Lower lobe of right lung (tissue), 2 donors: ENCODE measurements at places on chromosomes 12 and 14.

GRCh38 chr14:41950428-41951151, 343.9 kb downstream of the LRFN5 start:
- DNase-seq, result no peak

GRCh38 chr14:81301371-81301770, 80.6 kb upstream of the GTF2A1 start:
- no peak for DNase-seq

GRCh38 chr12:46944088-46944487, 118.3 kb upstream of the SLC38A4 start:
- no peak for DNase-seq

GRCh38 chr14:76375484-76375883, 453 bp upstream of the ESRRB start:
- DNase-seq, result no peak

- DNase-seq, result no peak
These were observed 13.3 kb downstream of the SART3 start for GRCh38 chr12:108547686-108548085.

- DNase-seq, result peak; percentile 15
These were observed 73.2 kb downstream of the TSPAN11 start for GRCh38 chr12:30999723-31000122.

- DNase-seq, result no peak
These were observed 155.7 kb downstream of the GALC start for GRCh38 chr14:87837296-87837695.

DNA sequence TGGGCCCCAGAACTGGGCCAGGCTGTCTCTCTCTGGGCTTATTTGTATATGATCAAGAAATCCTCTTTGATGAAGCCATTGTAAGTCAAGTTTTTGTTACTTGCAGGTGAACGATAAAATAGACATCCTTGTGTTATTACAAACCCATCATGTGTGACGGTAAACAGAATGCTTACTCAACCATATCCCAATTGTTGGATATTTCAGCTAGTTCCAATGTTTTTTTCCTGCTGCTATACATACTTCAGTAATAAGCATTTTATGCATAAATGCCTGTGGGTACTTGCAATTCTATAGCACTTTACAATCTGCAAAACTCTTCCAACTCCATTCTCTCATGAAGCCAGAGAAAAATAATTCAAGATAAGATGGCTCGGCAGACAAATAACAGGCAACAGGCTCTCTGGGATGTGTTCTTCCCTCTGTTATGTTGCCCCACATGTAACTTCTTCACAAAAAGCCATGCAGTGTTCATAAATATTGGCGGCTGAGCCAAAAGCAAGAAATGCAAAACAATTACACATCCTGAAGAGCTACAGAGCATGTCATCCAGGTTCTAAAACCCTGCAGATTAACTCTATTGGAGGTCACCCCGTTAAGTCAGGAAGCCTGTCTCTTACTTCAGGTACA, 69.5 kb downstream of the CLMN start:
- no peak for DNase-seq

- DNase-seq, result no peak
These were observed 27.5 kb upstream of the MDM1 start for GRCh38 chr12:68359674-68360073.

GRCh38 chr12:60137513-60137912, 541.7 kb downstream of the SLC16A7 start:
- no peak for DNase-seq

GRCh38 chr12:47190271-47190750, 110.6 kb upstream of the AMIGO2 start:
- DNase-seq, result no peak

GRCh38 chr12:64538121-64538520, 72.2 kb upstream of the RASSF3 start:
- no peak for DNase-seq

- DNase-seq, result no peak
These were observed 16.8 kb downstream of the FOXN4 start for GRCh38 chr12:109292342-109292711.

DNA sequence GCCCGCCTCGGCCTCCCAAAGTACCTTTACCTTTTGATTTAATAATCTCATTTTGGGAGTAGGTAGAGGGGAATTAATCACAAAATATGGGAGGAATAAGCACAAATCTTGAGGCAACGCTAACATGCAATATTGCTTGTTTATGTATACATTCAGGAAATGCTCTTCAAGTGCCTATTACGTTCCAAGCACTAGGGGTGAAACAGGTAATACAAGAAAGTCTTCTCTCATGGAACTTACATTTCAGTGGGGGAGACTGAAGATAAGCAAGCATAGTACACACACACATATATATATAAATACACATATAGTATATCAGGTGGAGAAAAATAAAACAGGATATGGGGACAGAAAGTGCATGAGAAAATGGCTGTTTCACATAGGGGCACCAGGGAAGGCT, 19.0 kb upstream of the ERC1 start:
- DNase-seq, result no peak

GRCh38 chr14:41570415-41571155, 36.1 kb upstream of the LRFN5 start:
- DNase-seq, result no peak

- peak; percentile 80 for DNase-seq
These were observed at the start of gene HVCN1 for GRCh38 chr12:110688446-110689280. Gene HVCN1 (minus strand): TSS chr12:110689115. CDS start chr12:110683245, 5,870 bp downstream.

- no peak for DNase-seq
These were observed at the start of gene KRT4 for GRCh38 chr12:52813885-52814709. Gene KRT4 (minus strand): TSS chr12:52814116. CDS start chr12:52814058, 58 bp downstream.

DNA sequence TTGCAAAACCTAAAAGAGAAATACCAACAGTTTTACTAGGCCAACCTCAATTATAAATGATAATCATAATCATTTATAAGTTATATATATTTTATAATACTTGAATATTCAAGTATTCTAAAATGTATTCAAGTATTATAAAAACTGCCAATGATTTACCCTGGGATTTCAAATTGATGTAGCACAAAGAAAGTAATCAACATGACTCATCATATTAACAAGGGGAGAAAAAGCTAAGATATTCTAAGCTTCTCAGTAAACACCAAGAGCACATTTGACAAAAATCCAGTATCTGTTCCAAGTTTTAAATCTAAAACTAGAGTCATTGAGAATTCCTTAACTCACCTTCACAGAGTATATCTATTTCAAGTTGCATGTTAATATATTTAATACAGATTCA, 56.1 kb downstream of the CAPZA3 start:
- DNase-seq, result no peak

DNA sequence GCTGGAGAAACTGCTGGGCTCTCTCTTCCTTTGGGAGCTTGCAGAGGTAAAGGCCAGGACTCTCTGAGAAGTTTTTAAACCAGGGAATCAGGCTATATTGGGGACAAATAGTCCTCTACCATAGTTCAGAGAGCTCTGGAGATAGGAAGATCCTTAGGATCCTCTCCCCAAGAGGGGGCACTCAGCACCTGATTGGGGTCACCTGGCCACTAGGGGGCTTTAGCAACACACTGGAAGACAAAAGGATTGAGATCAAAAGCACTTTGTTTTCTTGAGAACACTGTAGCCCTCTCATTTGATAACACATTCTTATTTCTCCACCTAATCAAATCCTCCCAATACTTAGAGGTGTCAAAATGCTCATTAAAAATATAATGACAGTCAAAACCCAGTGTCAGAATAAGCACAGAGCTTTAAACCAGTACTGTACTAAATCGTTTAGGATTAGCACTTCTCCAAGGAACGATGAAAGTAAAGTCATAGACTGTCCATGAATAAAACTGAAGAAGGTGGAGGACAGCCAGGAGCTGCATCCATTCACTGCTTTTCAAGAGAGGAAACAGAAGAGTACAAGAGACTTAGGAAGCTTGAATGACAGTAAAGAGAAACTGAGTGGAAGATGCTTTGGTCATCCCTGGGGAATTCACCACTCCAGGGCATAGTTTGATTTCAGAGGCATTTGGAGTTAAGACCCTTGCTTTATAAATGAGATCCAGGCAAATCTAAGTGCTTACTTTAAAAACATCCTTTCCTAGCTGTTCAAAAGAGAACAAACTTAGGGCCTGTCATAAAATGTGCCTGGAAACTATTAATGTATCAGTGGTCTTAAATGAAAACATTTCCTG, 26.5 kb downstream of the BMP4 start:
- DNase-seq, result no peak

DNA sequence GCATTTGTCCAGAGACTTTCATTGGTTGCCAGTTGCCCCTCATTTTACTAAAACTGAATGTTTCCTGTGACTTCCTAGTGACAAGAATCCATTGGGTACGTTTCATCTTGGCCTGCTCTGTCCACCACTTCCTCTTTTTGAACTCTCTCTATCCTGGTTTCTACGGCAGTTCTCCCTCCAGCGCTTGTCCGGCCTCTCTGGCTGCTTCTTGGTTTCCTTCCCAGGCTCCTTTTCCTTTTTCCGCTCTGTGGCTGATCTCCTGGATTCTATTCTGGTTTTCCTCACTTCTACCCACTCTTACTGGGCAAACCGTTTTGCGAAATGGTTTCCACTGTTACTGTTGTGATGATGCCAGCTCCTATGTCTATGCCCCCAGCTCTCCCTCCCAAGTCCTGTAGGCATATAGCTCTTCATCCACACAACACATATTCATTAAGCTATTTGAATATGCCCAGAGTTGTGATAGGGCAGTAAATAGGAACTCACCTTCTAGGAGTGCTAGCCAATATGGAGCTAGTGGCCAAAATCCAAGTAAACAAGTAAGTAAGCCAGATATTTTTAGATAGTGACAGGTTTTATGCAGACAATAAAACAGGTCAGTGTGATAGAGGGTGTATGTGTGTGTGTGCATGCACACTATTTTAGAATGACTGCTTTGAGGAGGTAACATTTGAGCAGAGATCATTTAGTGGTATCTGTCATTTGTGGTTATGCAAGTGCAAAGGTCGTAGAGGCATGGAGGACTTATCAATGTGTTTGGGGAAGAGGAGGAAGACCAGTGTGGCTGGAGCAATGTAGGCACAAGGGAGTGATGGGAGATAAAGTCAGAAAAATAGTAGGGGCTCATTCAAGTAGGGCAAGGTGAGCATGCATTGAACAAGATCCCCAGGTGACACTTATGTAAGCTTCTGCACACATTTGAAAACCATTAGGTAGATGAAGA, 27.9 kb upstream of the CTDSP2 start:
- no peak for DNase-seq

DNA sequence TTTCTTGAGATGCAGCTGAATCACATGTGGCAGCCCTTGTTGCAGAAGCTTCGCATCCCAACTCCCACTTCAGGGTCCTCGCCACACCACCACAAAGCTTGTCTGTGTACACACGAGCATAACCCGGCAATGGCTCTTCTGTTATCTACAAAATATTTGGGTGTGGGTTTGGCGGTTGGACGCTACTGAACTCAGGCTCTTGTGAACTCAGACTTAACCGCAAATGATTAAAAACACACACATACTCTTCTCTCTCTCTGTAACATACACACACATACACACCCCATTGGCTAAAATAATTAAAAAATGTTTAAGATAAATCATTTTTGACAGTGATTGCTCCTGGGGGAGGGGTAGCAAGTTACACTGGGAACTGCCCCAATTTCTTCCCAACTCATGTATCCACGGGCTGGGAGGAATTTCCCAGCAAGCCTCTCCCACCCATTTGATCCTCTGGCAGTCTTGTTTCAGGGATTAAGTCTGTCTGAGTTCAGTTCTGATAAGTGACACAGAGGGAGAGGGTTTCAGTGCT, 63.7 kb upstream of the MANSC4 start:
- DNase-seq, result no peak

- no peak for DNase-seq
These were observed 85.3 kb downstream of the TMEM260 start for GRCh38 chr14:56664811-56665421.
